ENCODE measurements at places on chromosomes 7 and 10.

DNA sequence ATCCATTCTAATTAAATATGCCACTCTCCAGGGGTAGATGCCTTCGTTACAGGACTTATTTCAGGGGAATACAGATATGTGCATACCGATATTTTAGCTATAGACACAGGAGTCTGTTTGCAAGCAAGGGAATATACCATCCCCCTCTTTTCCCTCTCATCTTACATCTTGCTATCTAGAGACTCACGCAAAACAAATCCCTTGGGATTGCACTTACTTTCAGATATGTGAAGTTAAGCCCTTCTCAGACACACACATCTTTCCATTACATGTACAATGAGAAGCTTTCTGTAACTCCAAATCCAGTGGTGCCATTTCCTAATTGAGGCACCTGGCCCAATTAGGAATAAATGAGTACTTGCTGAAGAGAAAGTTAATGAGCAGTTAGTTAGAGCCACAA, 250.4 kb upstream of the FZD8 start:
- no peak for DNase-seq

- no peak for DNase-seq
Measured at GRCh38 chr10:36066850-36067249, 424.8 kb upstream of the FZD8 start.

GRCh38 chr10:116720668-116721546, 21.5 kb downstream of the HSPA12A start:
- DNase-seq: no peak

DNA sequence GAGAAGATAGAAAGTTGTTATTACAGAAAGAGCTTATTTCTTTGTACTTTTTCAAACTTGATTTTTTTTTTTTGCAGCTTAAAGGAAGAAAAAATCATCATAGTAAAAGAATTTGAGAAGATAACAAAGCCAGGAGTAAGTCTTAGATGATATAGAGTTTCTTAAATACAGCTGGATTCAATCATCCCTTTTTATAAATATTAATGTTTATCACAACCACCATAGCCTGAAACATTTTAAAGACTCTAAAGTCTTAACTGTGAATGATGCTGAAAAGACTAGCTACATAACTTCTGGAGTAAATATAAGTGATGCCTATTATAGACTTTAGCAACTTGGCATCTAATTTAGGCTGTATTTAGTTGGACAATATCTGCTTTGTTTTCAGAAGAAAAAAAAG, 54.8 kb upstream of the FGL2 start:
- no peak for DNase-seq

DNA sequence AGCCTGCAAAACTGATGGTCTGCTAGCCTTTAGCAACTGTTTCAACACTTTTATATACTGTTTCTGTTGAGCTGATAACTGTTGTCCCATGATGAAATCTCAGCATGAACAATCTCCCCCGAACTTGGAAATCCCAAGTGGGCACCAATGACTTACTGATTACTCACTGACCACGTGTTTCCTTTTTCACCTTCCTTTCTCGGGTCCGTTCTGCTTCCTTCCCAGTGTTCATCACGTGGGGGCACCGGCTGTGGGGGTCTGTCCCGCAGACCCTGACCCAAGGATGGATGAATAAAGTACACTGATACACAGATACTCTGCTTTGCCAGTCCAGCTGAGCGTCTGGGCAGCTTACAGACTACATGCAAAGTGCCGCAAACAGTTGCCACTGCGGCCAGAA, 39.0 kb upstream of the RASGEF1A start:
- DNase-seq: no peak

- no peak for DNase-seq
Measured at GRCh38 chr7:100167912-100168323, 499 bp downstream of the GAL3ST4 start.

DNA sequence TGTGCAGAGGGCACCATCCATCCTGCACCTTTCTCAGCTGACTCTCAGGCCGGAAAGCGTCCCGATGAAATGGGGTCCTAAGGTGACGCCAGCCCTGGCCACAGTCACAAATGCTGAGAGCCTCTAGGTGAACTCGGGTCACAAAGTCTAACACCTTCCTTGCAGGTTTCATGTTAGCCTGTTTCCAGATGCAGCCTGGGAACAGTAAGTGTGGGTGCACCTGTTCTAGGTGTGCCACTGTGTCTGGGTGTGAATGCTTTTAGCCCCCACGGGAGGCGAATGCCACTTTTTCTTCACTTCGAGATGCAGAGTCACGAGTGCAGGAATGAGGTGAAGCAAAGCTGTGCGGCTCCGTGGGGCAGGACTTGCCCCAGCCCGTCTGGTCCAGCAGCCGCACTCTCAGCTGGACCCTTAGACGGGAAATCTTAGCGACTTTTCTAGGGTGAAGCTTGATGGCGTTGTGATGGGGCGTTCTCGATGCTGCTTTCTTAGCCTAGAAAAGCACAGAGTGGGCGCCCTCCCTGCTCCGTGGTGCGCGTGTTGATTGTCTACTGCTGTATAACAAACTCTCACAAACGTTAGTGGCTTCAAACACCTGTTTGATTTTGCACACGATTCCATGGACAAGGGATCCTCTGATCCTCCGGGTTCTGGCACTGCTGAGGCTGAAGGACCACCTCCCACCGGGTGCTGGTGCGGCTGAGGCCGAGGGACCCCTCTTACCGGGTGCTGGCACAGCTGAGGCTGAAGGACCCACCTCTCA, 13.6 kb upstream of the VIPR2 start:
- no peak for DNase-seq

DNA sequence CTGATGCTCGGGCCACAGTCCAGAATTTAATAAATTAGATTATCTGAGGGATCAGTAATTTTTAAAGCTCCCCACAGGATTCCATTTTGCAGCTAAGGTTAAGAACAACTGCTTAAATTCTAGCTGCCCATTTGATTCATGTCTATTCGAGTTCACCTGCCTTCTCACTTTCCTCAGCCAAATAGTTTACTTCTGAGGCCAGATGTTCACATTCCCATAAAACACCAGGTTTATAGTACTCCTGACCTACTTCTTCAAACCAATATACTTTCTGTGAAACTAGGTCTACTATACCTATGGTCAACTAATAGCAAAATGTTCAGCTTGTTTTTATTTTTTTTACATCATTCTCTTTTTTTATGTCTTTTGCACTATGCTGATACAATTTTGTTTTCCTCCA, 86.3 kb downstream of the GPR158 start:
- DNase-seq: no peak

GRCh38 chr10:110616493-110617033, 27.6 kb upstream of the RBM20 start:
- DNase-seq: no peak

GRCh38 chr7:90516257-90516656, 46.8 kb downstream of the PTTG1IP2 start:
- DNase-seq: no peak

DNA sequence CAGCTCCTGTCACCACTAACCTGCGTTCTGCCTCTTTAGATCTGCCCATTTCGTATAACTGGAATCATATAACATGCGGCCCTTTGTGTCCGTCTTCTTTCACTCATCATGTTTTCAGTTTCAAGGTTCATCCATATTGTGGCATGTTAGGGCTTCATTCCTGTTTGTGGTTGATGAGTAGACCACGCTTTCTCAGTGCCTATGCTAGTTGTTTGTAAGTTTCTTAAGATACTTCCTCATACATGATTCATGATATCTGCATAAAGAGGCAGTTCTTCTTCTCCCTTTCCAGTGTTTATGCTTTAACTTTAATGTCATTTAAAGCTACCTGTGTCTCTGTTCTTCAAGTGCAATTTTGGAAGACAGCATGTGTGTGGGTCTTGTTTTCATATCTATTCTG, 79.5 kb upstream of the FAM20C start:
- DNase-seq: no peak

DNA sequence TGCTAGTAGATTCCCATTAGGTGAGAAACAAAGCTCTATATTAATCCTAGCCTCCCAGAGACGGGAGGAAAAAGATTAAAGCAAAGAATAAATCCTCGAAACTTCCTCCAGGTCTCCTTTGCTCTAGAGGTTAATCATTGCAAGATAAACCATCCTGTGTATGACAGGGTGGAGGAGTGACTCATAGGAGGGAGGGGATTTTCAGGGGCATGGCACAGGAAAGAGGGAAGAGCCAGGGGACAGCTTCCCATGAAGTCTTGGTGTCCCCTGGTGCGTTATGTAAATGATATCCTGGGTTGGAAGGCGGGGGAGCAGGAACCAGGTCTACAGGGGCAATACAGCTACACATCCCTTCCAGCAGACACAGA, 780 bp downstream of the CYP3A5 start:
- DNase-seq: no peak

- no peak for DNase-seq
Measured at GRCh38 chr10:12538491-12538995, 189.2 kb downstream of the CAMK1D start.

GRCh38 chr7:69871213-69871885, 273.1 kb downstream of the AUTS2 start:
- no peak for DNase-seq

DNA sequence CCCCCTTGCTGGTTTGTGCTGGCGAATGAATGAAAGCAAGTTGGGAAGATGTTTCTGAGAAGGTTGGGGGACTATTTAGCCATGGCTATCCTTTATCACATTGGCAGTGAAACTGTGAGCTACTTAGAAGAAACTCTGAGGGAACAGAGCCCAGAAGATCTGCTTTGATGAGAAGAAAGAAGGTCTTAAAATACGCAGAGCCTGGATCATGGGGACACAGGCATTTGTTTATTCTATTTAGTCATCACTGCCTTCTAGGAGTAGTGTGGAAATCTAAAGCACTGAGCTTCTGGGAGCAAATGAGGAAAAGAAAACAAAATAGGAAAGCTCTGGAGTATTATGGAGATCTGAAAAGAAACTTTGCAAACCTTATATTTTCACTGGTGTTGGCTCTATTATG, 28.5 kb downstream of the CPED1 start:
- DNase-seq: no peak

GRCh38 chr7:125450749-125451148, 521.1 kb upstream of the POT1 start:
- DNase-seq: no peak

DNA sequence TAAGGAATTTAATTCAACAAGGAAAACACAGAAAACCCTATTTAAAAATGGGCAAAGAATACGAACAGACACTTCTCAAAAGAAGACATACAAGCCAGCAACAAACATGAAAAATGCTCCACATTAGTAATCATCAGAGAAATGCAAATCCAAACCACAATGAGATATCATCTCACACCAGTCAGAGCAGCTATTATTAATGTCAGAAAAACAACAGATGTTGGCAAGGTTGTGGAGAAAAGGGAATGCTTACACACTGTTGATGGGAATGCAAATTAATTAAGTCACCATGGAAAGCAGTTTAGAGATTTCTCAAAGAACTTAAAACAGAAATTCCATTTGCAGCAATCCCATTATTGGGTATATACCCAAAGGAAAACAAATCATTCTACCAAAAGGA, 55.2 kb downstream of the GCC1 start:
- DNase-seq: no peak

DNA sequence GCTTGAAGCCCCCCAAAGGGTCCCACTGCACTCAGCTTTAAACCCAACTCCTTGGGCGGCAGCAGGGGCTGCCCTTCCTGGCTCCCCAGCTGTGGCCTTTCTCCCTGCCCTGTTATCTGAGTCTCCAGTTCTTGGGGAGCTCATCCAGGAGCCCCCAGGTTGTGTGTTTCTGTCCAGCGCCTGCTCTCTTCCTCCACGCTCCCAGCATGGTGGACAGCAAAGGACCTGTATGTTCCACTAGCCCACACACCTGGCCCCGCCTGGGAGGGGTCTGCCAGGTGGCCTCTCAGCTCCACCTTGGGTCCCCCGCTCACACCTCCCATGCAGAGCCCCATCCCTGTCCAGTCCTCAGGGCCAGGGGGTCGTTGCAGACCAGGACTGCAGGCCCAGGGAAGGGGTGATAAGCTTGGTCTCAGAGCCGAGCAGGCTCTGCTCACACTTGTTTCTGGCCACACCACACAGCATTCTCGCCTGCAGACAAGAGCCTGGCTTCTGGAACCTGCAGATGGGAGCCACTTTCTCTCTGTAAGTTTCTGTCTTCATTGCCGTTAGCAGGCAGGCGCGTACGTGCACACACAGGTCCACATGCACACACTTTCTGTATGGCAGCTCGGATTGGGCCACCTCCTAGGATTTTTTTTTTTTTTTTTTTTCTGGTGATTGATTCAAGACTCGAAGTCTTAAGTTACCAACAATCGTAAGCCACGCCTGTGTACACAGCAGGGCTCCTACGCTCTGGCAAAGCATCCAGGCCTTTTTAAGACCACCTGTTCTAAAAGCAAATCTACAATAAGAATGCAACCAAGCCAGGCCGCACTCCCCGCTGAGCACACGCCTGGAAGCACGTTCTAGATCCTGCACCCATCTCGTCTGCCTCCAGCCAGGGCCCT, 104.6 kb downstream of the CYTH3 start:
- no peak for DNase-seq

DNA sequence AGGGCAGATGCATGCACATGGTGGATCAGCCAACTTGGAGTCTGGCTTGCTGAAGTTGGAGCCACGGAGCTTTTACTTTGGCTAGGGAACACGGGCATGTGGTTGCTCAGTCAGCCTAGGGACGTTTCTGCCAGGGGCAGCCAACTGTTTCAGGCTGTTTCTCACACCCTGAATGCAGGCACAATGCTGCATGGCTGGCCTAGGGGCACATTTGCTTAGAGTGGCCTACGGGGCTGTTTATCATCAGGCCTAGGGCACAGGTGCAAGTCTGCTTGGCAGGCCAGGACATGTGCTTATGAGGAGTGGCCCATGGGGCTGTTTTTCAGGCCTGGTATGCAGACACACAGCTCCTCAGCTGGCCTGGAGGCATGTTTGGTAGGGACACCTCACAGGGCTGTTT, 107.4 kb downstream of the GSAP start:
- DNase-seq: no peak

GRCh38 chr10:47268696-47269095, 31.3 kb upstream of the GDF10 start:
- no peak for DNase-seq

GRCh38 chr10:50993771-50994251, 80.5 kb upstream of the PRKG1 start:
- no peak for DNase-seq

DNA sequence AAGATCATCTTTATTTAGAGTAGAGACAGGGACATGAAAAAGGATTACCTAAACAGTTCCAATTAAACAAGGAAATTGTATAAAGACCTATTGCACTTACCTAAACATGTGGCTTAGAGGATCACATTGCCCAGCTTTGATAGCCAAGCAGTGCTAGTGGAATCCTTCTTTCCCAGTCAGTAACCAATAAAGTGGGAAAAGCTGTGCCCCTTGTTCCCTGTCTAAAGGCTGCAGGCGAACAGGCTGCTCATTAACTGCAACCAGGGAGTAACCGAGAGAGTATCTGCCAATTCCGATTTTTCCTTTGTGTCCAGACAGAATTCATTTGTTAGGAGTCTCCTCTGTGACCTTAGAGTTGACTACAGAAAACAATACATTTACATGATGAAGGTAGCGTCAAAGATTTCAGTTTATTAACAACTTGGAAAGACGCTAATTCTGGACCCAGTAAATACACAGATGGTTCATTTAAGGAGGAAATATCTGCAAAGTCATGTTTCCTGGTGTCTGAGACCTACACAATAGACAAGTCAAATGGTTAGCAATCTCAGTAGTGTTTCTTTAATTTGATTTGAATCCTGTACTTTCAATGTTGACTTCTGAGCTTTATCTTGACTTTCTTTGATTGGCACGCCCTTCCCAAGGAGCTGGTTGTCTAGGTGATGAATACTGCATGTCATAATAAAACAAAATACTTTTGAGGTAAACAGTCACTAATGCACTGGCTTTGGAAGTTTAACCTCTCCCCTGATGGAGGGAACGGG, 57.3 kb upstream of the MET start:
- no peak for DNase-seq

Measured in T-helper 1 cell (primary cell).